ENCODE measurements at places on chromosomes 5 and 9. TPM values are rescaled to one million over a fixed set of nuclear protein-coding genes. Genes with fewer than 3 reads are reported as not detected.

SLC6A7 gene
- total RNA-seq = not detected

PCA3 gene
- under 0.01 TPM for total RNA-seq

TAS2R1 gene
- not detected for total RNA-seq

CDC20B gene
- not detected for total RNA-seq

PCDHGB1 gene
- 0.73 TPM for total RNA-seq

PCDHB9 gene
- under 0.01 TPM for total RNA-seq

OGN gene
- total RNA-seq = 4.0 TPM

DPM2 gene
- 18.7 TPM for total RNA-seq

RMRP gene
- total RNA-seq = 167,582 TPM
